ENCODE measurements at places on chromosomes 6 and 20.

DNA sequence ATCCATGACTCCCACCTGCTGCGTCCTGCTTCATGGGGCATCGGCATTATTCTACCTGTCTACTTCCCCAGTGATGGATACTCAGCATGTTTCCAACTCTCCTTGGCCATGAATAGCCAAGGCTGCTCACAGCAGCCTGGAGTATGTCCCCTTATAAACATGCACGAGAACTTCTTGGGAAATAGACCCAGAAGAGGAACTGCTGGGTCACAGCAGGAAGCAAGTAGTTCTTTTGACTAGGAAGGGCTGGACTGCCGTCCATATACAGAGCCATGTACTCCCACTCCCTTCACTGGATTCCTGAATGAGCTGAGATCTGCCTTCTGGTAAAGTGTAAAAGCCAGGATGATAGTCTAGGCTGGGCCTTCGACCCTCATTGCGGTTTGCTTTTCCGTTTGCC, 106.3 kb upstream of the KCNK16 start:
- DNase-seq, result peak; percentile 70

DNA sequence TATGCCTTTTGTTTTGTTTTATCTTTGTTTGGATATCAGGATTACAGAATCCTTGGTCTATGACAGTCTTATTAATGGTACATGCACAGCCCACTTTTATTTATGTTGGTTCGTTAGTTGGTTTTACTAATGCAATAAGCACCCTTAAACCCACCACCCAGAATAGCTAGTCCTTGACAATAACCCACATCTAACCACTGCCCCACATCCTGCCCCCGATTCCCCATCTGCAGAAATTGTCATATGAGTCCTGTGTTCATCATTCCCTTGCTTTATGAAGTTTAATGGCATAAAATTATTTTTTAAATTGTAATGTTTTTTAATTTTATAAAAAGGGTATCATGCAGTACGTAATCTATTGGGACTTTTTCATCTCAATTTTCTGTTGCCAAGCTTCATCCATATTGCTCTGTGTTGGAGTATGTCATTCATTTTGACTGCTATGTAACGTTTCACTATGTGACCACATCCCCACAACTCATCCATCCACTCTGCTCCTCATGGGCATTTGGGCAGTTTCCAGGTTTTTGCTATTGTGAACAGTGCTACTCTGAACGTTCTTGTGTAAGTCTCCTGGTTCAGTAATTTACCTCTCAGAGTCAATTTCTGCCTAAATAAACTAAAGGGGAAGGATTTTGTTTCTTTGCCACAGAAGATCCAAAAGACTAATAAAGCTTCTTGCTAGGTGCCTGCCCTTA, 150.4 kb downstream of the MRPL14 start:
- no peak for DNase-seq

GRCh38 chr6:52731719-52732118, 31.6 kb downstream of the GSTA2 start:
- DNase-seq, result no peak

DNA sequence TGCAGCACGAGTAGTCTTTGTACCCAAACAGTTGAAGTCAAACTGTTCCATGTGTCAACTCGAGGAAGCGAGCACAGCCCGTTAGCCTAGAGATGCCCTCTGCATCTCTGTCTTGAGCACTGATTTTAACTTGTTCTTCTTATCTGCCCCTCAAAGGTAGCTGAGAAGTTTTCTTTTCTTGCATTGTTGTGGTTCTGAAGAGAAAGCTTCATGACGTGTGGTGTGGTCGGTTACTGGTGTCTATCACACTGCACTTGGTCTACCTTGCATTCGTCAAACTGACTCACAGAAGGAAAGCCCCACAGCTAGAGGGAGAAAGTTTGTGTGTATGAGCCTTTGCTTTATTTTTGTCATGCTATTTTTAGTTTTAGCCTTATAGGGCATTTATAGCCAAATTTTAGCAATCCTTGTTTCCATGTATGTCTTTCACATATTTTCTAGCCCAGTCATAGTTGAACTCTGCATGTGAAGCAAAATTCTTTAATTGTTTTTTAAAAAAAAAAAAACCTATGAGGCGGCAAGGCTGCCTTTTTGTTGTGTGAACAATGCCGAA, 115.1 kb downstream of the JAG1 start:
- DNase-seq, result no peak

- DNase-seq, result no peak
Measured at GRCh38 chr6:49462599-49462926, 490 bp downstream of the MMUT start.

GRCh38 chr6:23952245-23952644, 173.8 kb upstream of the NRSN1 start:
- no peak for DNase-seq

DNA sequence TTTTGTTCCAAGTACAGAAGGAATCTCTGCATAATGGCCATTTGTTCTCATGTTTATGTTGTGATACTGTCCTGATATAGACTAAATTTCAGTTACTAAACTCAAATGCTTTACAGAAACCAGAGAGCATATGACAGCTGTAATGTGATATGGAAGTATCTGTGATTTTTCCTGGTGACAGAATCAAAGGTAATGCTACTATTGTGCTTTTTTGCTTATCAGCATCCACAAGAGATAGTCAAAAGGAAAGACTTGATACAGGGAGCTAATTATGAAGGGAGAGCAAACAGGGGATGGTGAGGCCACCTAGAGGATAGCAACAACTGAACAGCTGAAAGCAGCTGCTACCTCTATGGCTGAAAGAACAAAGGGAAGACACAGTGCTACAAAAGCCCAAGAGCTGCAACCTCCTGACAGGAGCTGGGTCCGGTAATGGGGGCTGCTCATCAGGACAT, 181.4 kb downstream of the PHF3 start:
- DNase-seq, result no peak

DNA sequence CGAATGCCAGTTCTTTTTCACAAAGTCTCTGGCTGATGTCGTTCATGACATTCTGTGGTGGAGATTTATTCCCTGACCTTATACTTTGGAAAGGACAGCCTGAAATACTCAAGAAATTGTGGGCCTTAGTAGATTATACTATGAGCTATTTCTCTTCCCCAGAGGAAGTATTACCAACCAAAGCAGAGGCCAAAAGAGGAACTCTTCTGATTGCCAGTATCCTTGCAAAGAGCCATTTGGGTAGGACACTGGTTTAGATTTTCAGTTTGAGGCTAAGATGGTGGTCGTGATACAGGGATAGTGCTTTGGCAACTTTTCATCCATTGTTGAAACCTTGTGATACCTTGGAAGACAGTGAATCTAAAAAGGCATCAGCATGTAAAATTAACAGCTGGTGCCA, 327.3 kb downstream of the HACE1 start:
- DNase-seq, result peak; percentile 22

- DNase-seq, result peak; percentile 28
Measured at GRCh38 chr6:148747145-148747470, 278 bp downstream of the UST start.

DNA sequence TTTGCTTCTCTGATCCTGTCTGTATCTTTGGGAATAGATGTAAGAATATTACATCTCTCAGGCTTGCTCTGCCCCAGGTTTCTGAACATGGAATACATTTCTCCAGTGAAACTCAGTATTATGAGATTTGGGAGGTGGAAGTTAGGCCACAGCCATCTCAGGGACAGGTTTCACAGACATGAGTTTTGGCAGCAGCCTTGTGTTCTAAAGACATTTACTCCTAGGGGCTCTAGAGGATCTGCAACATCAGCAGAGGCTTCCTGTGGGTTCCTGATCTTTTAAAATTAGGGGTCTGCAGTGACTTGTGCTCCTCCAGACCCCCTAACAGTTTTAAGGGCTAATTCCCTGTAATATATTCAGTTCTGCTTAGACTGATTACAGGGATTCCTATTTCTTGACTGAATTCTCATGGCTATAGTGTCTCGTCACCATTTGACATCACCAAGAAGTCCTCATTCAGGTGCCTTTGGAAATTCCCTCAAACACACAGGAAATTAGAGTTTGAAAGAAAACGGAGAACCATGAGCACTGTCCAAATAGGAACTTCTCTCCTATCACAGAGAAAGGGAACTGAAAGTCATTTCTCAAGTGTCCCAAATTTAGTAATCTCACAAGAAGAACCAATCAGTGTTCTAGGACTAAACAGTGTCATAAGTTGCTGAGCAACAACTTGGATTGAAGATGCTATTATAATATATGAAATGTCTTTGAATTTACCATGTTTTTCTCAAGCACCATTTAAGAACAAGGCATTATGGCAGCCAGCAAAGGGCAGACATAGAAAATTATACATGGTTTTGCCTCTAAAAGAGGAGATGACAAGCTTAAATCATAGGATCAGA, 2.5 kb upstream of the HLA-DRA start:
- DNase-seq, result peak; percentile 85

GRCh38 chr6:56279331-56280080, 32.1 kb upstream of the COL21A1 start:
- DNase-seq, result no peak

DNA sequence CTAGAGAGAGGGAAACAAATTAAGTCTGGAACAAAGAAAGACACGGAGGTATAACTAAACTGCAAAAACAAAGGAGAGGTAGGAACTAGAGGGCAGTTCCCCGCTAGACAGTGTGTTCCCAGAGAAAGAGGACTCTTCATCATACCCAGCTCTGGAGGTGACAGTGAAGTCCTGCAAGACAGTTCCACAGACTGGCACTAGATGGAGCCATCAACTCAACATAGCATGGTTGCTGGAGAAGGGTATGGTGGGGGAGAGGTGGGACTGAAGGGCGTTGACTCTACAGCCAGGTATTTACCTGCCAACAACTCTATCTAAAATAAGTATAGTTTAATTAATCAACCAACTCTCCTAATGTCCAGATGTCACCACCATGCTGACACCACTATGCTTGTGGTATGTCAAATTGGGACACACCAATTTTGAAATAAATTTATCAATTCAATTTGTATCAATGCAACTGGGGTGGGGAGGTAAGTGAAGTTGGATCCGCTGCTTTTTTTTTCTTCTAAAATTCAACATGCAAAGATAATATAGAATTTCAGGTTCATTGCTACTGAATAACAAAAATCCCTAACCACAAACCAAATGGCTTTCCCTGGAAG, 9.7 kb downstream of the BACH2 start:
- DNase-seq, result peak; percentile 54

DNA sequence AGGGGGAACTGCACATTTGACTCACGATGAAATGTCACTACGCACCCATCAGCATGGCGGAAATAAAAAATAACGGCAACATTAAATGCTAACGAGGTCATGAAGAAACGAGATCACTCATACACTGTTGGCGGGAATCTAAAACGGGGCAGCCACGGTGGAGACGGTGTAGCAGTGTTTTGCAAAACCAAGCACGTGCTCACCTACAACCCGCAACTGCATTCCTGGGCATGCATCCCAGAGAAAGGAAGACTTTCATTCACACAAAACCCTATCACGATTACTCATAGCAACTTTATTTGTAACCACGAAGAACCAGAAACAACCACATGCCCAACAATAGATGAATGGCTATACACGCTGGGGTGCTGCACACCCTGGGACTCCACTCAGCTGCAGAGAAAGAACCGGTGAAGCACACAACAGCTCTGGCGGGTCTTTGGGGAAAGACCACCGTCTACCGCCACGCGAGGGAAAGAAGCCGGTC, 77.0 kb downstream of the YTHDF1 start:
- DNase-seq, result no peak

DNA sequence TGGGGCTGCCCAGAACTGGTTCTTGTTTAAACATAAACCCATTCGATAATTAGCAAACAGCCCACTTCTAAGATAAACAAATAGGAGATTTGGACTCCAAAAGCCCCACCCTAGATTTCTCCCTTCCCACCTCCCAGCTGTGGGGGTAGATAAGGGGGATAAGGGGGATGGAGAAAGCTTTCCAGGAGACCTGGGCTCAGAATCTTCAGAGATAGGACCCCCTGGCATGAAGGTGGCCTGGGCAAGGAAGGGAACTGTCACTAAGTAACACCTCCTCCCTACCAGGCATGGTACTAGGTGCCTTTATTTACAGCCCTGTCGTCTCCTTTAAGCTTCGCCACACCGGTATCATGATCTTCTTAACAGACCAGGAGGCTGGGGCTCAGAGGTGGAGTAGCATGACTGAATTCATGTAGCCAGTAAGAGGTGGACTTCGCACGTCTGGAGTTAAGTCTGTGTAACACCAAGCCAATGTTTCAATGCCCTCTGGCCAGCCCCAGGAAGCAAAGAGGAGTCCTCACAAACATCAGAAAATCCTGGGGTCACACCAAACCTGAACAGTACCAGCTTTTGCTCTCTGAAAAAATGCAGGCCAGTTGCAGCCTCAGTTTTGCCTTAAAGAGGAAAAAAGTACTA, 4.6 kb downstream of the SDC4 start:
- no peak for DNase-seq

- no peak for DNase-seq
Measured at GRCh38 chr20:15485519-15485918, 1087.7 kb downstream of the KIF16B start.

GRCh38 chr6:4210629-4211419, 75.4 kb upstream of the ECI2 start:
- peak; percentile 59 for DNase-seq

GRCh38 chr20:47304287-47304686, 52.2 kb downstream of the ZMYND8 start:
- DNase-seq, result no peak

GRCh38 chr20:51378171-51378928, 164.2 kb downstream of the NFATC2 start:
- DNase-seq, result no peak

- no peak for DNase-seq
Measured at GRCh38 chr6:48078120-48078519, 32.9 kb downstream of the PTCHD4 start.

DNA sequence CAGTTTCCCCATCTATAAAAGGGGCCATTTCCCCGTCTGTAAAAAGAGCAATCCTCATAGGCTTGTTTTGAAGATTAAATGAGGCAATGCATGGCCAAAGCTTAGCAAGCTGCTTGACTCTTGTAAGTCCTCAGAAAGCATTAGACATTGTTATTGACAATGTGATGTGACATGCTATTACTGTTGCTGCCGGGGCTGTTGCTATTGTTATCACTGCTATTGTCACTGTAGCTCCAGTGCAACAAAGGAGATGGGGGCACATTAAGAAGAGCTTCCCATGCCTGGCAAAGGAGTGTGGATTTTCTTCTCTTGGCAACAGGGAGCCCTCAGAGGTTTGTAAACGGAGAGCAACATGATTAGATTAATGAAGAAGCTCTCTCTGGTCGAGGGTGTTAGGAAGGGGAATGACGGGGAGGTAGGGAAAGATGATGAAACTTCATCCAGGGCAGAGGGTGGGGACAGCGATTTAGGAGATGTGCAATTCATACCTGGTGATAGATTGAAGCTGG, 33.1 kb upstream of the FAM83D start:
- DNase-seq, result no peak

- no peak for DNase-seq
Measured at GRCh38 chr6:169859978-169860703, 108.7 kb downstream of the ERMARD start.

- peak; percentile 90 for DNase-seq
Measured at GRCh38 chr6:163415620-163416556, 1.4 kb downstream of the QKI start.

GRCh38 chr6:33843131-33844121, 39.6 kb upstream of the MLN start:
- DNase-seq, result no peak

Data from inflammatory macrophage (primary cell).